Mucosa of gallbladder (tissue), 1 donor: ENCODE measurements at places on chromosomes 2 and 18. TPM values are rescaled to one million over a fixed set of nuclear protein-coding genes. Genes with fewer than 3 reads are reported as not detected.

DNA sequence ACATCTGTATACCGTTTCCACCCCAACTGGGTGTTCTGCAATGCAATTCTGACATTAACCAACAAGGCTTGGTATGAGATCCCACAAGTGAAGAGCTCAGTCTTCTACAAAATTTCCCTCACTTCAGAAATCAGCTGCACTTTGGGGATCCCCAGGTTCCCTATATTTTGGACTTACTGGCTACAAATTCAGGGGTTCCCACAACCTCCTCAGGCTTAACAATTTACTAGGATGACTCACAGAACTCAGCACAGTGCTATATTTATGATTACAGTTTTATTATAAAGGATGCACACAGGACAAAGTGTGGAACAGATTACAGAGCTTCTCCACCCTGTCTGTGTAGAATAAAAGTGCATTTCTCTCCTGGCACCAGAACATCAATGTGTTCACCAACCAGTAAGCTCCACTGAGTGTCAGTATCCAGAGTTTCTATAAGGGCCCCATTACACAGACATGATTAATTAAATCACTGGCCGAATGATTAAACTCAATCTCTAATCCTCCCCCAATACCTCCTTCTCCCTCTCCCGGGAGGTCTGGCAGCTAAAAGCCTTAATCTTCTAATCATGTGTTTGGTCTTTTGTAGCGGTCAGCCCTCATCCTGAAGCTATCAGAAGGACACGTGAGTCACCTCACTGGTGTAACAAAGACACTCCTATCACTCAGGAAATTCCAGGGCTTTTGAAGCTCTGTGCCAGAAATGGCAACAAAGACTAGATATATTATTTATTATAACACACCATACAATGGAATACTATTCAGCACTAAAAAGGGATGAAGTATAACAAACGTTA, 84.6 kb downstream of the SLC66A3 start:
- DNase-seq: no peak

GRCh38 chr2:115443539-115444185, 1001.2 kb downstream of the DPP10 start:
- DNase-seq: no peak

GRCh38 chr2:236075802-236076201, 92.4 kb downstream of the GBX2 start:
- no peak for DNase-seq

DNA sequence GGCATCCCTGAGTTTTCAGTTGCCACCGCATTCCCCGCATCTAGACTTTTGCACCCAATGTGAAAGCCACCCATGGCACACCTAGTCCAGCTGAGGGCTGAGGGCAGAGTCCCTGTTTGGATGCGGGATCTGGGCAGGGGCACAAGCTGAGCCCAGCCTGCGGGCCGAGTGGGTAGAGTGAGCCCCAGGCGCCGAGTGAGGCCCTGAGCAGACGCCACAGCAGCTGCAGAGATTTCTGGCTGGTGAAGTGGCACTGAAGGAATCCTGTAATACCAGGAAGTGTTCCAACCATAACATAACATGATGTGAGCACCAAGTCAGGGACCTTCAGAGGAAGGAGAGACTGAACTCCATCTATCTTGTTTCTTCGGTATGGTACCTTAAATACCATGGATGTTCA, 27.7 kb upstream of the FRZB start:
- DNase-seq: no peak

The KCNF1 gene
- 0.63 TPM for total RNA-seq

The RFX8 gene
- total RNA-seq: 0.29 TPM
